CD4-positive, alpha-beta T cell treated with Interleukin-4 for 4 hours (primary cell): ENCODE measurements at places on chromosomes 2 and 18.

DNA sequence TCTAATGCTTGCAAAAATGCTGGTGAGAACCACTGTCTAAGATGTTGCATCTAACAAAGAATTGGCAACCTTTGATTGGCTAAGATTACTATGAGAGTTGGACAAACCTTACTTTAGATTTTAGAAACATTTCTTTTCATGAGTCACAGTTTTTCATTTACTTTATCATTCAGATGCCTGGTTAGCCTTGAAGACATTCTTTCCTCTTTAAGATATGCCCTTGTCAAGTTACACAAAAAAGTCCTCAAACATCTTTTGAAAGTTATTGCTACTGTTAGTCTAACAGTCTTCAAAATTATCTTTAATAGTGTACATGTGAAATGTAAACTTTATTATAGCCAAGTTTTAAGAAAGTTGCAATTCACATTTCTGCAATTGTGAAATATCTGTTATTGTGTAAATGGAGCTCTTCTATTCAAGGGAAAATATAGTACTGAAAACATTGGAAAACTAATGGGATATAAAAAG is 276.3 kb downstream of the RND3 start:
- DNase-seq: no peak

GRCh38 chr2:62826141-62826540 is 120.6 kb downstream of the EHBP1 start:
- no peak for DNase-seq

DNA sequence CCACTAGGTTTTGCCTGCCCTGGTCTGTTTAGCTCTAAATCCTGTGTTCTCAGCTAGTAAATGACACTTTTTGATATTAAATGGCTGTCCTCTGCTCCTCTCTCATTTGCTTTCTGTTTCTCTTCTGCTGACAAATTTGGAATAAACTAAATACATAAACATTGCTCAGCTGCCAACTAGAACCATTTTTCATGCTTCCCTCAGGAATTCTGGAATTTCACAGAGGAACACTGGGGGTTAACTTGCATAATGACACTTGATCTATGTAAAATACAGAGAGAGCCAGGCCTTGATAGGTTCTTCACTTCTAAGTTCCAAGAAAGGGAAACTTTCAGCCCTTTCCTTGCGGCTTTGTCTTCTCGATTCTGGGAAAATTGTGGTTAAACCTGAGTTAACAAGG is 450.6 kb upstream of the ST6GAL2 start:
- DNase-seq: no peak

DNA sequence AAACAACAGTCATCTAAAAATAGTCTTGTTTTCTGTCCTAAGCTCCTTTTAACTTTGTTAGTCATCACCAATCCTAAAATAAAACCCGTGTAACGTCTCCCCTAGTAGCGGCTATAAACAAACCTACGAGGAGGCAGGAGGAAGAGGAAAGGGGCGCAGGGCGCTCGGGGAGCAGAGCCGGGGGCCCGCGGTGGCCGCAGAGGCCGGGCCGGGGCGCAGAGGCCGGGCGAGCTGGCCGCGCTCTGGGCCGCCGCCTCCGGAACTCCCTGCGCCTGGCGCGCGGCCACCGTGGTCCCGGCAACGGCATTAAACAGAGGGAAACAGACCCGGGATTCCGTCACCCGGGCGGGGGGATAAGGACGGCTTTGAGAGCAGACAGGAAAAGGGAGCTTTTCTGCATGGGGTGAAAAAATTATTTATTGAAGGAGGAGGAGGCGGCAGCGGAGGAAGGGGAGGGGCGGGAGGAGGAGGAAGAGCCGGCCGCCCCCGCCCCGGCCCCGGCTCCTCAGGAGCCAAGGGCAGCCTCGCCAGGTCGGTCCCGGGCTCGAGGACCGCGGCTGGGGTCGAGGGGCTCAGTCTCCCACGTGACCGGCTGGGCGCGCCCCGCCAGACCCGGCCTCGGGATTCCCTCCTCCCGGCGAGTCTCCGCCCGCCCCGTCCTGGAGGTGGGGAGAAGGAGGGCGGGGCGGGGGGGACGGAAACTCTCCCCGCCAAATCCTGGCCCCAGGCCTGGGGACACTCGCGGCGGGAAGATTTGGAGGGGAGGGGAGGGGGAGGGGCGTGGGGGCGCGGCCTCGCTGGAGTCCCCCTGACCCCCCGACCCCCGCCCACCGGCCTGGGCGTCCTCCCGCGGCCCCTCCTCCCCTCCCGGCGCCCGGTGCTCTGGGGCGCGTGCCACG is 1.8 kb upstream of the NFATC1 start:
- DNase-seq: peak; percentile 62

DNA sequence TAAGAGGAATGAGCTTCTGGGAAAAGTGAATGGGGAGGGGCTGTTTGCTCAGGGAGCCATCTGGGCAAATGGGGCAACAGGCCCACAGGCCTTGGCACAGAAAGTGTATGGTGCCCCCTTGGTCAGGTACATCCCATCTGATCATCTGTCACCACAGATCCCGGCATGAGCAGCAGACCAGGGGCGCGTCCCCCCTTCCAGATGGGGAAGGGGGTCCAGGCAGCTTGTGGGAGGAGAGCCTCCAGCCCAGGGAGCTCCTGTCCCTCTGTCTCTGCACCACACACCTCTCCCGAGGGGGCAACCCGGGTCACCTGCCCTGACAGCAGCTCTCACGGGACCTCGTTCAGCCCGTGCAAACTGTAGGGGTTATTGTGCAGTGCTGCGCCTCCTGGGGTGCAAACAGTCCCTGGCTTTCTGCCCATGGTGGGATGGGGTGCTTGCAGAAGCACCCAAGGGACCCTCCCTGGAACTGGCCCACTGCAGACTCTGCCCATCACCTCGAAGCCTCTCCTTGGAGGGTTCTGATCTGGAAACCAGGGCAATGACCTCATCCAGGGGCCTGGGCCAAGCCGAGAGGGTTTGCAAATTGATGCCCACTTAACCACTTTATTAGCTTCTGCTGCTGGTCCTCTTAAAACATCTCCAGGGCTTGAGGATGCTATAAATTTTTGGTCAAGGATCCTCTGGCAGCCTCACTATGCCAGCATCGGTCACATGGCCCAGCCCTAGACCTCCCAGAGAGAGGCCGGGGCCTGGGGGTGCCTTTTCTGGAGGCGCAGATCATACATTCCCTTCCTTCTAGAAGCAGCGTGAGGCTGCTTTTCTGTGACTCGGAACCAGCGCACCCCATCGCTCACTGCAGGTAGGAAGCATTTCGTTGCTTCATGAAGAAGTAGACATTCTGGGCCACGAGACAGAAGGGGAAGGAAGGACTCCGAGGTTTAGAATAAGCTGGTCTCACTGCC is 7.6 kb upstream of the BOK start:
- DNase-seq: no peak

GRCh38 chr18:52002600-52002999 is 337.4 kb upstream of the DCC start:
- no peak for DNase-seq

DNA sequence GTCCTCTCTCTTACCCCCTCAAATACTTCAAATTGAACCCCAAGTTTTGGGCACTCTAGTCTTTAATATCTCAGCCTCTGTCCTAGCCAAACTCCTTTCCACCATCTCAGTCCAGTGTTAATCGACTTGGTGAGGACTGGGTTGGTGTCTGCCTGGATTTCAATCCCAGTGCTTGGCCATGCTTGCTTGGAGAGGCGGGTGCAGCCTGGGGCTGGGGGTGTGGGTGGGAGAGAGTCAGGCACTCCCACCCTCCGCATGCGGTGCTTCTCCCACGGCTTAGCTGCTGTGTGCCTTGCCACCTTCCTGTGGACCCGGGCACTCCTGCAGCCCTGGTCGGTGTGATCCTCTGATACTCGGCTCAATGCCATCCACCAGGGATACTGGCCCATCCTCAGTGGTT is 220.8 kb upstream of the HDAC4 start:
- DNase-seq: no peak

- DNase-seq: no peak
Observed at GRCh38 chr2:65913813-65914212, 481.4 kb upstream of the SPRED2 start.

DNA sequence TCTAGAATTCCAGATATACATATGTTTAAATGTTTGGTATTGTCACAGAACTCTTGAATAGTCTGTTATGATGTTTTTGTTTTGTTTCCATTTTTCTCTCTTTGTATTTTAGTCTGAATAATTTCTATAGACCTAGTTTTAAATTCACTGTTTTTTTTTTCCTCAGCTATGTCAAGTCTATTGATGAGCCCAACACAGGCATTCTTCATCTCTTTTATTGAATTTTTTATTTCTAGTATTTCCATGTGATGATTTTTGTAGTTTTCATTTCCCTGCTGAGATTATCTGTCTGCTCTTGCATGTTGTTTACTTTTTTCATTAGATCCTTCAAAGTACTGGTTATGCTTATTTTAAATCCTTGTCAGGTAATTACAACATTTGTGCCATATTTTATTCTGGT is 254.7 kb downstream of the C1D start:
- no peak for DNase-seq

GRCh38 chr2:169980001-169980400 is 152.7 kb downstream of the UBR3 start:
- no peak for DNase-seq

DNA sequence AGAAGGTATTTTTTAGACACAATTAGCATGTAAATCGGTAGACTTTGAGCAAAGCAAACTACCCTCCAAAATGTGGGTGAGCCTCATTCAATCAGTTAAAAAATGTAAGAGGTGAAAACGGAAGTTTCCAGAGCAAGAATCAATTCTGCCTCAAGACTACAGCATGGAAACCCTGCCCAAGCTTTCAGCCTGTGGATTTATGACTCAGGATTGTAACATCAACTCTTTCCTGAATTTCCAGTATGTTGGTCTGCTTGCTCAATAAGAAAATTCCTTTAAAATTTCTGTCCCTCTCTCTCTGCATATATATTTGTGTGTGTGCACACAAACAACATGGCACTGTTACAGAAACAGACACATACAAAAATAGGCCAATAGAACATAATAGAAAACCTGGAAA is 228.6 kb upstream of the DOK6 start:
- DNase-seq: no peak

GRCh38 chr18:50099725-50100407 is 95.1 kb downstream of the MYO5B start:
- no peak for DNase-seq

GRCh38 chr18:54181856-54182602 is 42.4 kb downstream of the MBD2 start:
- no peak for DNase-seq

DNA sequence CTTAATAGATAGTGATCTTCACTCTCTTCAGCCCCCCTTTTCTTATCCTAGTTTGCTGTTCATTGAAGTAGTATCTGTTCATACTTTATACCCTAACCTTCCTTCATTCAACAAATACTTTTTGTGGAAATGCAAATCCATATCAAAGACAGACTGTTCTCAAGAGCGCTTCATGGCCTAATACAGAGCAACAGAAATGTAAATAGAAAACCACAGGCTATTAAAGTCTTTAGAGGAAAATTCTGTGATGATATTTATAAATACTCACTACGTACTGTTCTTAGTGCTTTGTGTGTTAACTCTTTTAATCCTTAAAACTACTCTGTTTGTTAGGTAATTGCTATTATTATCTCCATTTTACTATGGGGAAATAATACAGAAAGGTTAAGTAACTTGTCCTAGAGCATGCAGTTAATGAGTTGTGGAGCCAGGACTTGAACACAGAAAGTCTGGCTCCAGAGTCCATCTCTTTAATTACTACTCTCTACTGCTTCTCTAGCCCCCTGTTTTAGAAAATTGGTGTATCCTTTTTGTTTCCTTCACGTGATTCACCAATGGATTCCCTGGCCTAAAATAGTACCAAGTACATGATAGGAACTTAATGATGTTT is 2.9 kb downstream of the MDH1 start:
- no peak for DNase-seq

DNA sequence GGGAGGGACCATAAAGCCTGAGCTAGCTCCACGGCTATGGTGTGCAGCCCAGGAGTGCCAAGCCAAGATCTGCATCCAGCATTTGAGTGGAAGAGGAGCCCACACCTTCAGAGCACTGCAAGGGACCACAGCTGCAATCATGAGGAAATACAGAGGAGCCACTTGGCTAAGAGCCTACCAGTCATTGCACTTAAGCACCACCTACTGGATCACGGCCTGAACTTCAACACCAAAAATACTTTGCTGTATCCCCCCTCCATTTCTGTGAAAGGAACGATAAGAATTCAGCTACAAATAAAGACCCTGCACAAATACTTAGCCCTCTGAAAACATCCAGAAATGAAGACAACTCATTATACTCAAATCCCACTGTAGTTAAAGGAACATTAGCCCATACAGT is 545.3 kb downstream of the TSN start:
- no peak for DNase-seq
